HepG2 (cell line): ENCODE measurements at places on chromosomes 12 and 14. TPM values are rescaled to one million over a fixed set of nuclear protein-coding genes. Genes with fewer than 3 reads are reported as not detected.

The COCH gene
- 67.6 and 78.2 TPM in 2 replicates for polyA plus RNA-seq

- DNase-seq = no peak
These were observed 2.3 kb downstream of the SERPINA5 start for GRCh38 chr14:94583557-94583956.

- DNase-seq = no peak
These were observed 85.8 kb downstream of the DERA start for GRCh38 chr12:15996948-15997347.

- DNase-seq = no peak
These were observed 1.5 kb upstream of the KRT6A start for GRCh38 chr12:52494518-52494917.

The NFE2 gene
- 4.1 and 4.5 TPM in 2 replicates for polyA plus RNA-seq

The STAC3 gene
- 0.22 and 0.27 TPM in 2 replicates for polyA plus RNA-seq

DNA sequence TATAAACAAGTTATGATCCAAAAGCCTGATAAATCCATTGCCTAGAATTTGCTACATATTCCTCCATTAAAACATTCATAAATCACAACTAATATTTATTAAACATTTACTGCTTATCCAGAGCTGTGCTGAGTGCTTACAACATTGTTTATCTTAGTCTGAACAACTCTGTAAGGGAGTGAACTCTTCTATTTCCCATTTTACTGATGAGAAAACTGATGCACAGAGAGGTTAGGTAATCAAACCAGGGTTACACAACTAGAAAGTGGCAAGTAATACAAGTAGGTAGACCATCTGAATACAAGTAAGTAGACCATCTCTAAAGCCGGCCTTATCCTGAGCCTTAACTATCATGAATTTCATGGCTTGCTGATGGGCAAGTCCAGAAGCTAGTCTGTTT, 39.5 kb downstream of the WASHC3 start:
- DNase-seq = no peak
